ENCODE measurements at places on chromosomes 4 and X.

DNA sequence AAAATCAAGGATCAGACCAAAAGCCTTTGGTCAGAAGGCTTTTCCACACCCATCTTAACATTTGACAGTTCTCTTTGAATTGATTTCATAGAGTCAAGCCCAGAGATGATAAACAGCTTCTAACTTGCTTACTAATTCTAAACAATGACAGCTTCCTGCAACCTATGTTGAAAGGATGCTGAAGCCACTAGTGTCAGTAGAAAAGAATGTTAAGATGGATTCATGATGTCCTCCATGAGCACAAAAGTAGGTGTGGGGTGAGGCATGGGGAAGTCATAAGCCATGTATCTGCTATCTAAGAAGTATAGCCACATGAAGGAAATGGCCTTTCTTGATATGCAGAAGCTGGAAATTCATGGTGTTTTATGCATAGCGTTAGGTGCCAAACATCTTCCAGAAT is 269.3 kb downstream of the DHX15 start:
- DNase-seq, result no peak

GRCh38 chr4:22653752-22654151 is 39.0 kb upstream of the GBA3 start:
- DNase-seq, result no peak

DNA sequence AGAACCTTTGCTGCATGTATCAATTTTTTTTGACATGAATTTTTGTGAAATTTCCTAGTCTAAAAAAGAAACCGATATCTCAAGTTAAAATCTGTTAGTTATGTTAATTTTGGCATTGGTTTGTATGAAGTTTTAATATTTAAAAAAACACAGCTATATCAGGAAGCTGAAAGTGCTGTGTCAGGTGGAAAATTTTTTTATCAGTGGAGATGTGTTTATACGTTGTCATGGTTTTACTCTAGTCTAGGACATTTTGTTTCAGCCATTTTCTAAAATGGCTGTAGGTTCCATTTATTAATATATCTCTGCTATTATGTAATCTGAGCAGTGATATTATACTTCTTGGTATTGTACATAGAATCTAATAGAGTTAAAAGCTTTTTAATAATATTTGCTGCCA is 34.2 kb downstream of the OCRL start:
- DNase-seq, result no peak

- no peak for DNase-seq
Observed at GRCh38 chr4:100169491-100170485, 20.5 kb downstream of the DDIT4L start.

GRCh38 chr4:83552924-83553323 is 17.0 kb downstream of the GPAT3 start:
- no peak for DNase-seq

Measured in stimulated activated CD8-positive, alpha-beta memory T cell treated with anti-CD3 and anti-CD28 coated beads, Interleukin-4, amount 100 ng/mL, for 24 hours (primary cell).